Caudate nucleus (tissue), 63 donors: ENCODE measurements at places on chromosomes 16 and 17.

DNA sequence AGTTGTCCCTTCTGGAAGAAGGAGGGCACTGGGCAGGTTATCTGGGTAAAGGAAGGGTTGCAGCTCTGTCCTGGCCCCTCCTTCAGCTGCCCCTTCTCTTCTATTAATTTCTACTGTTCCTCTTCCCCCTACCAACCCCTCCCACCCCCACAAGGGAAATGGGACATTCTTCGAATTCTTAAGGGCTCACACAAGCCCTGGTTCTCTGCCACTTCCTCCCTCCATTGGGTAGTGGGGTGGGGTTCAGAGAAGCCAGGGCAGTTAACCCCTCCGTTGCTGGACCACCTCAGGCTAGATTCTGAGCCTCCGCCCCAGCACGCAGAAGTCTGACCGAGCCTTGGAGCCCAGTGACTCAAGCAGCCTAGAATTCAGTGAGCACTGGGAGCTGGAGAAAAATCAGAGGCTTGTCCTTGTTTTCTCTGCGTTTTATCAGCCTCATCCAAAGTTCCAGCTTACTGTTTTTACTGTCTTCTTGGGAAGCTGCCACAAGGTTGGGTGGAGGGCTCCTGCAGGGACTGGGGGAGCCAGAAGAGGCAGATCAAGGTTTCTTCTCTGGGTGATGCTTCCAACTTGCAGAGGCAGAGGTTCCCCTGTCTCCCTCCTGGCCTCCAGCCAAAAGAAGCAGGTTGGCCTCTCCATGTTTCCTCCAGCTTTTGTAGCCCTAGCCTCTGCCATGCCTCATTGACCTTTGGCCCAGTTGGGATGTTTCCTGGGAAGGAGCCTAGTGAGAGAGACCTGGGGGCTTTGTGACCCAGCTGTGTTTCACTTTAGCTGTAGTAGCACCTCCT lies 10.2 kb downstream of the LASP1 start:
- DNase-seq: no peak

DNA sequence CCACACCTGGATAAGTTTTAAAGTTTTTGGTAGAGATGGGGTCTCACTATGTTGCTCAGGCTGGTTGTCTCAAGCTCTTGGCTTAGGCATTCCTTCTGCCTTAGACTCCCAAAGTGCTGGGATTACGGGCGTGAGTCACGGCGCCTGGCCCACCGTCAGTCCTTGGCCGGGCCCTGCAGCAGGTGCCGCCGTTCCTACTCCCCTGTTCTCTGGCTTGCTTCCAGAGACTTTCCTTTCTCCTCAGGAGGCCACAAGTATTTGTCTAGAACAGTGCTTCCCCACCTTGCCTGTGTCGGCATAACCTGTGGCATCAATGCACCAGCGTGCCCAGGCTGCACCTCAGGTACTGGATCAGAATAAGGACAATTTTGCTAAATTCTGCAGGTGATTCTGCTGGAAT lies 3.0 kb upstream of the MGAT5B start:
- no peak for DNase-seq

GRCh38 chr16:66926961-66927436 lies 1.7 kb upstream of the RRAD start:
- DNase-seq: no peak

- DNase-seq: no peak
Measured at GRCh38 chr17:63489291-63489690, 12.4 kb downstream of the ACE start.

GRCh38 chr16:10178080-10178479 lies 4.1 kb downstream of the GRIN2A start:
- no peak for DNase-seq

GRCh38 chr16:30802936-30803335 lies 15.9 kb upstream of the ZNF629 start:
- DNase-seq: no peak

GRCh38 chr16:79041206-79041605 lies 559.3 kb downstream of the MAF start:
- no peak for DNase-seq

DNA sequence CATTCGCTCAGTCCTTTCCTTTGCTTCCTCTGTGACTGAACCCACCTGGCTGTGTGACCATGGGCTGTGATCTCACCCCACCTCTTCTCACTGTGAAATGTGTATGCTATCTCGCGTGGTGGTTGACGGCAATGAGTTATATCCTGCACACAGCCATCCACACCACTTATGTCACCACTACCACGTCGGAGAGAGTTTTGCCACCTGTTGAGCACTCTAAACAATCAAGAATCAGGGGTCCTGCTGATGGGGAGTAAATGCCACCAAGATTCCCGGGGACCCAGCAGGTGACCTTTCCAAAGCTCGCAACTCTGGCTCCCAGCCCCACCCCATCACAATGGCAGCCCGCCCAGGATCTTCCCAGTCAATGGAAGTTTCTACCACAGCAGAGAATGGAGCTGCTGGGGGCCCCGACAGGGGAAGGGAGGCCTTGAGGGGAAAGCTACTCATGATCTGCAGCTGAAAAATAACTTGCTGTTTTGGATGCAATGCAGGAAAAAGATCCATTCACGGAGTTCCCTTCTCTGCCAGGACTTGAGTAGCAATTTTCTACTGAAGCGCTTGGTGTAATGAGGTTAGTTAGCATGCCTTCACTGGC lies 26.2 kb upstream of the RCVRN start:
- no peak for DNase-seq

- DNase-seq: no peak
Measured at GRCh38 chr17:48012654-48013053, 24.9 kb downstream of the COPZ2 start.

- peak; percentile 78 for DNase-seq
Measured at GRCh38 chr17:7394452-7395191, at the start of gene PLSCR3. Gene PLSCR3 (minus strand): TSS chr17:7394525. CDS start chr17:7394110, 415 bp downstream.

GRCh38 chr16:11106726-11107125 lies 149.3 kb downstream of the SOCS1 start:
- DNase-seq: no peak

DNA sequence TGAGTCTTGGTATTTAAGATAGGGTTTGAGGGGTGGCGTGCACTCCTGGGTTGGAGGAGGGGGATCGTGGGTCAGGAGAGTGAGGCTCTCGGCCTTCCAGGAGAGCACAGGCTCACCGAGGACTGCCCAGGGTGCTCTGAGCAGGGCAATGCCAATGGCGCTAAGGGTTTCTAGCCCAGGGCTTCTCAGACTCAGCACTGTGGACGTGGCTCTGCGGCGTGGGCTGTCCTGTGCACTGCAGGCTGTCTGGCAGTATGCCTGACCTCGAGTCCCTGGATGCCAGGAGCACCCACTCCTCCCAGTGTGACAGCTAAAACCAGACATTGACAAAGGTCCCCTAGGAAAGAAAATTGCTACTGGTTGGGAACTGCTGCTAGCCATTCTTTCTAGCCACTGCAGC lies 37.2 kb upstream of the ENDOV start:
- DNase-seq: no peak

- DNase-seq: no peak
Measured at GRCh38 chr17:50832267-50832863, 3.0 kb upstream of the WFIKKN2 start.

DNA sequence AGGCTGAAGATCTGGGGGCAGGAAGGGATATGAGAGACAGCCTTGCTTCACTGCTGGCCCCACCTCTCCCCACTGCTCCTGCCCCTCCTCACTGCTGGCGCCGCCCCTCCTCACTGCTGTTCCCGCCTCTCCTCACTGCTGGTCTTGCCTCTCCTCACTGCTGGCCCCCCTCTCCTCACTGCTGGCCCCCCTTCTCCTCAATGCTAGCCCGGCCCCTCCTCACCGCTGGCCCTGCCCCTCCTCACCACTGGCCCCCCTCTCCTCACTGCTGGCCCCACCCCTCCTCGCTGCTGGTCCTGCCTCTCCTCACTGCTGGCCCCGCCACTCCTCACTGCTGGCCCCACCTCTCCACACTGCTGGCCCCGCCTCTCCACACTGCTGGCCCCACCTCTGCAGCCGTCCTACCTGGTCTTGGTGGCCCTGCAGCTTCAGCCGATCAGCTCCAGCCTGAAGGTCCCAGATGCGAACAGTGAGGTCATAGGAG lies 9.5 kb upstream of the PAM16 start:
- DNase-seq: no peak

DNA sequence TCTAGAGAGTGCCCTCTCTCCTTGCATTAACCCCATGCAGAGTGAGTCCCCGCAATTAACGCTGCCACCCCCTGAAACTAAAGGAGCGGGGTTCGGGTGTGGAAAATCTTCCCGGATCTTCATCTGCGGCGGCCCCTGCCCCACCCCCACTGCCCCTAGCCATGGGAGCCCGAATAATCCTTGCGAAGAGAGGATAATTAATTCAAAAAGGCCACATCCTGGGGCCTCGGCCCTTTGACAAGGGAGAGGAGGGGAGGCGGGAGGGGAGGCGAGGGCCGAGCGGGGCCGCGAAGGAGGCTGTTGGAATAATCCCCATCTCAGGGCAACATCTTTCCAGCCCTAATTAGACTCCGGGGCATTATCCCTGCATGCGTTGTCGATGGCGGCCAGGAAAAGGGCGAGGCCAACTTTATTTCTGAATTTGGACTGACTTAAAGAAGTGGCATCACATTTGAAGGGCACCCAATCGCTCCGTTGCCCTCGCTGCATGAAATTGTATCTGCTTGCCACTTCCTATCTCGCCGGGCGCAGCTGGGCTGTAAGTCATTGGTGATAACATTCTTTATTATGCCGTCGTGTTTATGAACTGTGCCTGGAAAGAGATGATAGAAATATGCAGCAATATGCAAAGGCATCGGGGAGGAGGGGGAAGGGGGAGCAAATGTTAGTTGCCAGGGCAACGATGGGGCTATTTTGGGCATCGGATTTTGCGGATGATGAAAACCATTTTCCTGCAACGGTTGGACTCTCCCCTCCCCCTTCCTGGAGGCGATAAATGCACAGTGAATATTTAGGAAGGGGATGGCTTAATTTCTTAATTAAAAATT lies 387.1 kb upstream of the TNRC6C start:
- no peak for DNase-seq

GRCh38 chr16:14378689-14379467 lies 251.2 kb downstream of the PARN start:
- no peak for DNase-seq

- no peak for DNase-seq
Measured at GRCh38 chr17:49012769-49013255, 15.6 kb downstream of the IGF2BP1 start.

GRCh38 chr16:78727536-78727935 lies 628.1 kb downstream of the WWOX start:
- no peak for DNase-seq

GRCh38 chr17:11986942-11987329 lies 10.3 kb downstream of the ZNF18 start:
- DNase-seq: no peak

- no peak for DNase-seq
Measured at GRCh38 chr16:84138824-84139627, 6.0 kb downstream of the HSDL1 start.

GRCh38 chr16:22397464-22397863 lies 23.0 kb upstream of the CDR2 start:
- DNase-seq: no peak

GRCh38 chr17:30570191-30570590 lies 93.0 kb downstream of the GOSR1 start:
- DNase-seq: no peak

GRCh38 chr17:35936063-35936462 lies 5.5 kb upstream of the RDM1 start:
- DNase-seq: no peak

- DNase-seq: peak; percentile 24
Measured at GRCh38 chr16:22092143-22092933, at the start of gene VWA3A. Gene VWA3A (plus strand): TSS chr16:22092541. CDS start chr16:22092638, 97 bp downstream.

- DNase-seq: no peak
Measured at GRCh38 chr17:49646391-49647255, 31.3 kb downstream of the SPOP start.

- no peak for DNase-seq
Measured at GRCh38 chr17:67285360-67285759, 40.4 kb upstream of the HELZ start.

DNA sequence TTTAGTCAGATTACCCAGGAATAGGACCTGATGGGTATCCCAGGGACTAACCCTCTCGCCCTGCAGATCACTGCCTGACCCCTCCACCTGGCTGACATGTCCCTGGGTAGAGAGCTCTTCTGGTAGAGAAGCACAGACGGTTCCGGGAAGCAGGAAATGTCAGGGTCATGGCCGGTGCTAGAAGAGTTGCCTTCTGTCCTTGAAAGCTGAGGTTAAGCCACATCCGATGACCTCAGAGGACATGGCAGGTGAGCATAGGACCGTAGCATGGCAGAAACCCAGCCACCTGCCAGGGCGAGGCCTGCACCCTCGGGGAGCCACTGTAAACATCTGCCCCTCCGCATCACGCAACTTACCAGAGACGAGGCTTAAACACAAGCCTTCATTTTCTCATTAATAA lies 483.7 kb downstream of the SOX9 start:
- no peak for DNase-seq

DNA sequence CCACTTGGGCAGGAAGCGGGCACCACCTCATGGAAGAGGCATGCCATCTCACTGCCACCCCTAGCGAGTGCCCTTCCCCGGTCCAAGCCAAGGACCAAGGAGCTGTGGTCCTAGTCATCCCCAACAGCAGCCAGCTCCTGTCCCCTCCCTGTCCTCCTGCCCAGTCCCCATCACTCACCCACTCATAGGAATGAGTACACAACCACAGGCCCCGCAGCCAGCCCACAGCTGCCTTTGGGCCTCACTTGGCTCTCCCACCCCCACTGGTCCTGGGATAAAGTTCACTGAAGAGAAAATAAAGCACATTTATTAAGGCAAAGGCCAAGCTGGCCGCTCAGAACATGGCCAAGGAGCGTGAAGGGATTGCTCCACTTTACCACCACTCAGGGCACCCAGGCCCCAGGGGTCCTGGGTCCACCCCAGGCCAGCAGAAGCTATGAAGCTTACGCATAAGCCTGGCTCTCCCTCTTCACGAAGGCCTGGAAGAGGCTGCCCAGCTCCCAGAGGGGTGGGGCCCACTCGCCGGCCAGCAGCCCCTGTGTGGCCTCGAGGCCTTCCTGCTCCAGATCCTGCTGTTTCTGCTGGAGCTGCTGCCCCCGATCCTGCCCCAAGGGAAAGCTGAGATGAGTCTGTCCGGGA lies 3.6 kb downstream of the SCRN2 start:
- DNase-seq: no peak

- DNase-seq: peak; percentile 69
Measured at GRCh38 chr17:81200695-81201580, 21.8 kb downstream of the CEP131 start.

DNA sequence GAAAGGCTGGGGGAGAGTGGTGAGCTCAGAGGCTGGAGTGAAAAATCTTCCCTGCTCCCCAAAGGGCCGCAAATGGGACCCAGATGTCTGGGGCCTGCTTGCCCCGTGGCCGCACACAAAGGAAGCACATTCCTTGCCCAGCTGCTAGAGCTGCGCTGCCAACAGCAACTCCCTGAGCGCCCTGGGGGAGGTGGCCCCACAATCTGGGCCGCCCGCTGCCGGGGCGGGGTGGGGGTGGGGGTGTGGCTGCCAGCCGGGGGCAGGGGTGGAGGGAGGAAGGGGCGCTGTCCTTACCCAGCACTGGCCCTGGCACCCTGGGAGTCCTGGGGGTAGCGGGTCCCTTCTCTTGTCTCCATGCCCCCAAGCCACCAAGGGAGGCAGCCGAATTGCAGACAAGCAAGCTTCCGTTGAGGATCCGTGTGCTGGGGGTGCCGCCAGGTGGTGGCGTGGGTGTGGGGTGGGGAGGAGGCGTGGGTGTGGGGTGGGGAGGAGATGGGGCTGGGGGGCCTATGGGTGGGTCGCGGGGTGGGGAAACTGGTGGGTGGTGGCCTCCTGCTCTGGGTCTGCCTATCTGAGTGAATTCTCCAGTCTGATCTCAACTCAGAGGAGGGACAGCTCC lies 48.4 kb upstream of the PABPN1L start:
- no peak for DNase-seq

GRCh38 chr17:7137171-7137943 lies 22.7 kb upstream of the ASGR2 start:
- no peak for DNase-seq

- no peak for DNase-seq
Measured at GRCh38 chr17:2157675-2158395, 102.9 kb downstream of the HIC1 start.

GRCh38 chr17:42818379-42818778 lies 5.7 kb downstream of the BECN1 start:
- DNase-seq: no peak
